Thyroid gland (tissue), 4 donors: ENCODE measurements at places on chromosomes 16 and 17.
A peak's percentile ranks its signal among the peaks of the same experiment; 100 is the strongest.

DNA sequence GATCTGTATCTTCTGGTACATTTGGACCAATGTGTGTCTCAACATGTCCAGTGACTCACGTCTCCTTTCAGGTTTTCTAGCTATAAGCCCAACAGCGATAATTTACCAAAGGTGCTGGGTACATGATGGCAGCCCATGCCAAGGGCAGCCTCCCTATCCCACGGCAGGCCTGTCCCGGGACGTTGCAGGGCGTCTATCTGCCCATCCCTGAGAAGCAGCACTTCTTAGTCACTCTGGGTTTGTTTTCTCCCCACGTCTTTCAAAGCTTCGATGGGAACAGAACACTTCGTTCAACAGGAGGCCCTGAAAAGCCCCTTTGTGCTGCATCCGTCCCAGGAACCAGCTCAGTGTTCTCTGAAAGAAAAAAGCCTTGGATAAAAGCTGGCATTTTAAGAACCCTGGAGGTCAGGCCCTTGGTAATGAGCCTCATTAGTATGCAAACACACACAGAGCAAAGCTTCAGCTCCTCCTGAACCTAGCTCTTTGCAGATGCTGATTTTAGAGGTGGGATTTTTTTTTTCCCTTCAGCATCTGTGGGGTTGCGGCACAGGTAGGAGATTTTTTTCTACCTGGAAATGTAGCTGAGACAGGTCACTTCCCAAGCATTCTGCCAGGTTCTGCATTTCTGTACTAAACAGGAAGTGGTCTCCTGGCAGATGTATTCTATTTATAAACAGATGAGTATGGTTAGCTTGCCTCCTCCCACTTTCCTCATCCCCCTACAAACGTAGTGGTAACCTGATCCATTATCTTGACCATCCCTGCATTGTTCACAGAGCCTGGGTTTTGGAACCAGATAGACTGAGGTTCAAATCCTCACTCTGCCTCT lies 17.5 kb upstream of the MT4 start:
- no peak for DNase-seq

DNA sequence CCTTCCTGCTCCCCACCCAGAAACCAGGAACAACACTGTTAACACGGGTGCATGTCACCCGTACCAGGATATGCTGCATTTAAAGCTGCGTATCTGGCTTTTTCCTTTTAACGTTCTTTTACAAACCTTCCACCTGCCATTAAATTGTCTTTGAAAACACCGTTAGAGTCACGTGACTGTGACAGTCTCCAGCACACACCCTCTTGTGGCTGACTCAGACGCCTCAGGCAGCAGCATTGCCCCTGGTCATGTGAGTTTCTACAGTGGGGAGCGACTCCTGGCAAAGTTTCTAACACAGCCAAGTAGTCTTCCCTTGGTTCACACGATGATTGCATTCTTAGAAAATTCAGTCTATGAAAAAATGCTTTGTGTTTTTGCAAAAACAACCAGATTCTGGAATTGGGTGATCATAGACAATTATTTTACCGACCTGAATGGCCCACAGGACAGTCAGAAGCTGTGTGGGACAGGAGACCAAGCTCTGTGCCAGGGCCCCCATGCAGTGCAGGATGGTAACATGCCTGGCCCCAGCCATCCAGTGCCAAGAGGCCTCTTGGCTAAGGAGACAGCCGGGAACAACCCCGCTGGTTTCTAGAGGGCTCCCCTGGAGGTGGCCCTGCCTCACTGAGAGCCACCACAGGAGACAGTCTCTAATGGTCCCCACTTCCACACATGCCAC lies 199.1 kb downstream of the KATNIP start:
- DNase-seq = peak; percentile 88

GRCh38 chr17:62627904-62628633 lies 599 bp downstream of the MRC2 start:
- DNase-seq = peak; percentile 13

DNA sequence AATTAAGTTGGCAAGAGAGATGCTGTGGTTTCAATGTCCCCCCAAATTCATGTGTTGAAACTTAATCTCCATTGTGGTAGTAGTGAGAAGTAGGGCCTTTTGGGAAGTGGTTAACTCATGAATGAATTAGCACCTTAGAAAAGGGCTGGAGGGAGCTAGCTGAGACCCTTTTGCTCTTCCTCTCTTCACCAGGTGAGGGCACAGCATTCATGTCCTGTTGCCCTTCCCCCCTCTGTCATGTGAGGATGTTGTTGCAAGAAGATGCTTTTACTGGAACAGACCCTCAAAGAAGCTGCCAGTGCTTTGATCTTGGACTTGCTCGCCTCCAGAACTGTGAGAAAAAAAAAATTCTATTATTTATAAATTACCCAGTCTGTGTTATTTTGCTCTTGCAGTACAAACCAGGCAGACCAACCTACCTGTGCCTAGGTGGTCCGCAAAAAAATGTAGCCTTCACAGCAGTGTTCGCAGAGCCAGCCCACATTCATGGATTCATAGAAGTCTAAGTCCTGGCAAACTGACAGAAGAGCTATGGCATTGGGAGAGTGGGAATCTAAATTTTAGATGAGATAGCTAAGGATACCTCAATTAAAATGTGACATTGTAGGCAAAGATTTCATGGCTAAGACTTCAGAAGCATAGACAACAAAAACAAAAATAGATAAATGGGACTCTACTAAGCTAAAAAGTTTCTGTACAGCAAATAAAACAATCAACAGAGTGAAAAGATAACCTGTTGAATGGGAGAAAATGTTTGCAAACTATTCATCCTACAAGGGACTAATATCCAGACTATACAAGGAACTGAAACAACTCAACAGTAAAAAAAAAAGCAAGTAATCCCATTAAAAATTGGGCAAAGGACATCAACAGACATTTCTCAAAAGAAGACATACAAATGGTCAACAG lies 32.0 kb upstream of the ABCA5 start:
- DNase-seq = no peak

- peak; percentile 63 for DNase-seq
Observed at GRCh38 chr16:6897876-6898485, 434.7 kb upstream of the RBFOX1 start.

DNA sequence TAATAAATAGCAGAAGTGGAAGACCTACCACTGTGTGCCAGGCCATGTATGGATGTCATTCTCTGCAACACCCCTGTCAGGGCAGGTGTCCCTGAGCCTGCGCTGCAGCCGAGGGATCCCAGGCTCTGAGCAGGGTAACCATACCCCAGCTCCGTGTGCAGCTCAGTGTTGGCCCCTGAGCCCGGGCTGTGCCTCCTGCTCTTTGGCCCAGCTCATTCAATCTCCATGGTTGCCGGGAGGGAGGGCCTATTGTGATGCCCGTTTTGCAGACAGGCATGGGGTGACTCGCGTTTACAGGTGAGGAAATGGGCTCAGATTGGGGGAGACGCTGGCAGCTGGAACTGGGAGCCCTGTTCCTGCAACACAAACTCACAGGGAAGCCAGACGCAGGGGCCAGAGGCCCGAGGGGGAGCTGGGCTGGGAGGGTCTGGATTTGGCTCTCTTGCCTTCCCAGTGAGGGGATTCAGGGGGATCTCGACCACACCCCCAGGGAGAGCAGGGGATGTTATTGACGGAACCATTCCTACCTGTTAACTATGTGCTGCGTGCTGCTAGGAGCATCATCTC lies 190.5 kb downstream of the IRF8 start:
- no peak for DNase-seq

GRCh38 chr16:72137380-72138063 lies 34.4 kb downstream of the PMFBP1 start:
- no peak for DNase-seq

DNA sequence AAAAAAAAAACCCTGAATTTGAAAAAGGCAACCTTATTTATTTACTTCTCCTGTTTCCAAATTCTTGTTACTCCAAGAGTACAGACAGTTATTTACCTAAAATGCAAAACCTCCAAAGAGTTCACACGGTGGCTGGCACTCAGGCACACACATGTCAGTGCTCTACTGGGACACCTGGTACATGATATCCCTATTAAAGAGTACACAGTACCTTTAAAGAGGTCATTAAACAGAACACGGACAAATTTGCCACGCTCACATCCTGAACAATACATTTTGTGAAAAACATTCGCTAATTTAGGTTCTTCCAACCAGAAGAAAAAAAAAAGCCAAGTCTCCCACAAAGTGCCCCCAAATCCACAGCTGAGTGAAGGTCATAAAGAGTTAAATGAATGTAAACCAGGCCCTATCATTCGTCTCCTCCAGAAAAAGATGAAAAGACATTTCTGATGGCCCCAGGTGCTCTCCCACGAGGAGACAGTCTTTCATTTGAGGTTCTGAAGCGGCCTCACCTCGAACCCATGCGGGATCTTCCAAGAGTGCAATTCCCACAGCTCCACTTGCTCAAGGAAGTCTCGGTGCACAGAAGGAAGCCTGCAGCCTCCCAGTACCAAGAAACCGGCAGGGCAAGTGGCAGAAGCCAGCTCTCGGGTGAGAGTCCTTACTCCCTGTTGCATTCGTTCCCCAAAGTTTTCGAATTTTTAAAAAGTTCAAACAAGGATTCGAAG lies 993 bp downstream of the ERN1 start:
- DNase-seq = peak; percentile 47

DNA sequence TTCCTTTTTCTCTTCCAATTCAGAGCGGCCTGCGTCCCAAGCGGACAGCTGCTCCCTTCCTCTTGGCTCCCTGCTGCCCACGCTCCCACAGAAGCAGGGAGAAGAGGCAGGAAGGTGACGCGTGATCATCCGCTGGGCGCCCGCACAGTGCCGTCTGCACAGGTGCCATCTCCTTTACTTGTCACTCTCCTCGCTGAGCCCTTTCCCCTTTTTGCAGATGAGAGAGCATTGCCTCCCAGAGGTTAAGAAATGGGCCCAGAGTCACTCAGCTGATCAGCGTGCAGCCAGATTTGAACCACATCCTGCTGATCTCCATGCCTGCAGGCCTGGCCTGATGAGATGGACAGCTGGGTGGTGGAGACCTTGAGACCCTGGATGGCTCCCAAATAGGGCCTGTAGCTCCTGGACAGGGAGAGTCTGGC lies 299.8 kb downstream of the SEC14L1 start:
- no peak for DNase-seq

- DNase-seq = no peak
Observed at GRCh38 chr17:12365805-12366204, 299.9 kb upstream of the MYOCD start.

- DNase-seq = no peak
Observed at GRCh38 chr16:29029168-29029994, 44.5 kb downstream of the LAT start.
